ENCODE measurements at places on chromosomes 1 and 21. TPM values are rescaled to one million over a fixed set of nuclear protein-coding genes. Genes with fewer than 3 reads are reported as not detected.

Gene PPT1
- polyA plus RNA-seq = 32.0 TPM

Gene TSPEAR
- polyA plus RNA-seq = 2.6 TPM

Gene PRKCZ
- 16.7 TPM for polyA plus RNA-seq

Gene OSBPL9
- 48.5 TPM for polyA plus RNA-seq

Gene ADAMTS4
- polyA plus RNA-seq = 5.7 TPM

Gene ACTN2
- 1,237 TPM for polyA plus RNA-seq

Gene SPRR5
- not detected for polyA plus RNA-seq

Gene ZBTB8A
- polyA plus RNA-seq = 2.6 TPM

Gene PARP1
- polyA plus RNA-seq = 50.4 TPM

Gene GNB1
- 52.9 TPM for polyA plus RNA-seq

Gene LRRC71
- polyA plus RNA-seq = 0.06 TPM

Gene NBPF10
- 0.19 TPM for polyA plus RNA-seq

Gene APCS
- polyA plus RNA-seq = 0.08 TPM

Gene LCE1A
- not detected for polyA plus RNA-seq

Gene NUDT4B
- polyA plus RNA-seq = not detected

Gene LAMB3
- 1.8 TPM for polyA plus RNA-seq

Gene CFAP141
- not detected for polyA plus RNA-seq

Gene TMEM234
- polyA plus RNA-seq = 7.7 TPM

Gene CD1B
- polyA plus RNA-seq = not detected

Gene PODN
- 5.2 TPM for polyA plus RNA-seq

Gene ANKRD45
- polyA plus RNA-seq = not detected
